Stimulated activated CD8-positive, alpha-beta memory T cell treated with anti-CD3 and anti-CD28 coated beads, Interleukin-7, amount 100 ng/mL, for 1 hour (primary cell): ENCODE measurements at places on chromosomes 2 and 18.

- no peak for DNase-seq
Measured at GRCh38 chr18:3827236-3827845, 377.4 kb downstream of the TGIF1 start.

GRCh38 chr2:239802185-239802649, 222.9 kb downstream of the NDUFA10 start:
- no peak for DNase-seq

- DNase-seq: no peak
Measured at GRCh38 chr18:51134721-51135120, 62.8 kb downstream of the MEX3C start.

DNA sequence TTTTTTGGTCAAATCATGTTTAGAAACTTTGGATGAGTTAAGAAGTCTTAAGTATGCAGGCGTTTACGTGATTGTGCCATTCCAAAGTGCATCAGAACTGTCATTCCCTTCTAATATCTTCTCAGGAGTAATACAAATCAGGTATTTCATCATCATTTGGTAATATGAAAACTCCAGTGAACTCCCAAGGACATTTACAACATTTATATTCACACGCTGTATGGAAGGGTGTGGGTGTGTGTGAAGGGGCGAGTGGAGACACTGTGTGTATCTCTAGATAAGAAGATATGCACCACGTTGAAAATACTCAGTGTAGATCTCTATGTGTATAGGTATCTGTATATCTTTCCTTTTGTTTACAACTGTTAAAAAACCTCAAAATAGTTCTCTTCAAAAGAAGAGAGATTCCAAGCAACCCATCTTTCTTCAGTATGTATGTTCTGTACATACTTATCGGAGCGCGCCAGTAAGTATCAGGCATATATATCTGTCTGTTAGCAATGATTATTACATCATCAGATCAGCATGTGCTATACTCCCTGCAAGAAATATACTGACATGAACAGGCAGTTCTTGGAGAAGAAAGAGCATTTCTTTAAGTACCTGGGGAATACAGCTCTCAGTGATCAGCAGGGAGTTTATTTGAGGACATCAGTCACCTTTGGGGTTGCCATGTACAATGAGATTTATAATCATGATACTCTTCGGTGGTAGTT, 29.3 kb downstream of the COX7A2L start:
- DNase-seq: no peak

GRCh38 chr18:56389190-56389589, 249.2 kb downstream of the TXNL1 start:
- DNase-seq: no peak

- no peak for DNase-seq
Measured at GRCh38 chr2:162435676-162436075, 91.7 kb downstream of the GCA start.

GRCh38 chr2:12155303-12156051, 409.0 kb downstream of the LPIN1 start:
- DNase-seq: no peak

GRCh38 chr2:180327185-180327584, 320.1 kb upstream of the CWC22 start:
- DNase-seq: no peak

DNA sequence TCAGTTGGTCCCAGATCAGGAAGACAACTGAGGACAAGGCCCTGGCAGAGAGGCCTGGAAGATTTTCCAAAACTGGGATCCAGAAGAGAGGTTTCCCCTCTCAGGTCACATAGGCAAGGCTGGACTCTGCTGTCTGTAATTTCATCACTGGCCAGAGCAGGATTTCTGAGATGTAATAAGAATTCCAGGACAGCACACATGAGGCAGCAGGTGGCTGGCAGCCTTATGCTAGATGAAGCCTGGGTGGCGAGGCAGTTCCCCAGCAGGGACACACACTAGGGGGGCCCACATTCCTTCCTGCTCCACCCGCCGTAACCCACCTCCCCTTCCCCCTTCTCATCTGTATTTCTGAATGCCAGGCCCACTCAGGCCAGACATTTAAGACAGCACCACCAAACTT, 98.6 kb downstream of the HNRNPLL start:
- DNase-seq: no peak

DNA sequence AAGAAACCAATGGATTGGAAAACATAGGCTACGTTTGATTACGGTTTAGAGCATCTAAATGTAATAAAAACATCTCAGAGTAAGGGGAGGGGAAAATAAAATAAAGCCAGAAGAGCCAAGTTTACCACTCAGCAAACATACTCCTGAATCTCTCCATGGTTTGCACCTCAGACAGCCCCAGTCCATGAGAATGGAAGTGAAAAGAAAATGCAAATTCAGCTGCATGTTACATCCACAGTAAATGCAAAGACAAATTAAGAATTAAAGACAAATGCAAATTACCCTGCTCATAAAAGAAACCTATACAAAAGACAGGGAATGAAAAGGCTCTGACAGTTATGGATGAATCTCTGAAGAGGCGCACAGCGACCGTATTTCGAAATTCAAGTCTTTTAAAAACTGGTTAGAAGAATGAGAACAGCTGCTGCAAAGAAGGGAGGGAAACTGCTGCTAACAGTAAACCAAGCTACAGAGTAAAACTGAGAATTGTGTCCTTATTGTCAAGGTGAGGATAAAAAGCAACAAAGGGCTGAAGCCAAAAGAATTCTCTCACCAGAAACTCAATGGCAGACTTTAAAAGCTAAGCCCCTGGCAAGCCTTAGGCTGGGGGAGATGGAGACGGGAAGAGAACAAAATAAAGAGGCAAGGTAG, 197.9 kb upstream of the ACVR2A start:
- no peak for DNase-seq

GRCh38 chr2:42799881-42800280, 7.5 kb upstream of the HAAO start:
- no peak for DNase-seq

- no peak for DNase-seq
Measured at GRCh38 chr2:53826587-53827397, 33.0 kb downstream of the GPR75 start.

DNA sequence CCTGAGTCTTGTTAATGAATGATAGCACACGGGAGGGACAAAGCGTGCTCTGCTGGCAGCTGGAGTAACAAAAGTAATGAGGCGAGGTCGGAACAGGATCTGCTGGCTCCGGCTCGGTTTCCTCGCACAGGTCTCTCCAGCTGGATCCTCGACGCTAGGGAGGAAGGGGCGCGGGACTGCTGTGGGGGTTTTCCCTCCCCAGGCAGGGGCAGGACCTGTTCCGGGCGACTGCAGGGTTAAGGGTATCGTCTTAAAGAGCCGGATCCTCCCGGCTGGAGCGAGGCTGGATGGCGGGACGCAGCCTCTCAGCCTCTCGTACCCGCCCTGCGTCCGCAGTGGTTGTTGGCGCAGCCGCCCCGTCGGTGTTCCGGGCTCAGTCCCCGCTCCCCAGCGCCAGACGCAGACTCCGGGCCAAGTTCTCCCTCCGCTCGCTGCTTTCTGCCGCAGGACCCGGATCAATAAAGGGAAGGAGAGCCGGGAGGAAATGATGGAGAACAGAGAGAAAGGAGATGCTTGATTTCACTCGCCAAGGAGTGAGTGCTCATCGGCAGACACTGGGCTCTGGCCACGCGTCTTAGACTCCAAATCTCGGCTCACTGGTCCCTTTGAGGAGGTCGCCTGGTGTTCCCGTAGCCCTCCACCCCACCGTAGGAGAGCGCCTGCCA, 1.1 kb upstream of the LIPG start:
- DNase-seq: no peak

- no peak for DNase-seq
Measured at GRCh38 chr2:159807183-159808031, 9.4 kb upstream of the CD302 start.

- no peak for DNase-seq
Measured at GRCh38 chr18:74414953-74415515, 42.1 kb downstream of the DIPK1C start.

DNA sequence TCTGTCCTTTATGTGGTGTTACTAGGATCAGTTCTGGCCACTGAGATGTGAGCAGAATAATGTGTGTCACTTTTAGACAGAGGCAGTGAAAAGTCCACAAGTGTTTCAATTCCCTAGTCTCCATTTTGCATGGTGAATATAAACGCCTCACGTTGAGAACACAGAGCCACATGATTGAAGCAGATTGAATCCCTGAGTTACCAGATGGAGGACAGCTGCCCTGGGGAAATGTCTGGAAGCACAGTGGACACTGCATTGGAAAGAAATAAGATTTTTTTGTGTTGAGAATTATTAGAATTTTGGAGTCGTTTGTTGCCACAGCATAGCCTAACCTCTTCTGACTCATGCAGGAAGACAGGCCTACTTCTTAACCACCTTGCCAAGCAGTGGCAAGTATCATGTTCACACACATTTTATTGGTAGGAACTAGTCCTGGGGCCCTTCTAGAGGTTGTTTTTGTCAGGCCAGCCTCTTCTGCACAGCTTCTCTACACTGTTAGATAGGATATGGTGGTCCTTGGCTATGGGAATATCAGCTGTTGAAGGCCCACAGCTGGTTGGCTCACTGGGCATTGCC, 188.6 kb downstream of the TMEM182 start:
- DNase-seq: no peak

GRCh38 chr2:489838-490237, 187.4 kb downstream of the TMEM18 start:
- DNase-seq: no peak
